AG10803 (cell line): ENCODE measurements at places on chromosomes 2 and 18.

DNA sequence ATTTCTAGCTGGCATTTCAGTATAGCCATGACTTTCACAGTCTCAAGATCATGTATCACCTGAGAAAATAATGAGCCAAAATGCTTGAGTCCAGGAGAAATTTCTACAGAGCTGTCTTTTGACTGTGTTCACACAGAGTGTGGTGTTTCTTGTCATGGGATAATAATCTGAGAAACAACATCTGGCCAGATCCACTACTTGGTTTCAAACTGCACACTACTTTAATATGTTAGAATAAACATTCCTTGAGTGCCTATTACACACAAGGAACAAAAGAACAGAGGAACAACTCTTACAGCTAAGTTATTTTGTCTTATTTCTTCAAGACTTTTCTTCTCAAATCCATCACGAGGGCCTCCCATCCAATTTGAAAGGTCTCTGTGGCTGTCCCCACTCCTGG is 108.3 kb downstream of the SS18 start:
- no peak for DNase-seq

DNA sequence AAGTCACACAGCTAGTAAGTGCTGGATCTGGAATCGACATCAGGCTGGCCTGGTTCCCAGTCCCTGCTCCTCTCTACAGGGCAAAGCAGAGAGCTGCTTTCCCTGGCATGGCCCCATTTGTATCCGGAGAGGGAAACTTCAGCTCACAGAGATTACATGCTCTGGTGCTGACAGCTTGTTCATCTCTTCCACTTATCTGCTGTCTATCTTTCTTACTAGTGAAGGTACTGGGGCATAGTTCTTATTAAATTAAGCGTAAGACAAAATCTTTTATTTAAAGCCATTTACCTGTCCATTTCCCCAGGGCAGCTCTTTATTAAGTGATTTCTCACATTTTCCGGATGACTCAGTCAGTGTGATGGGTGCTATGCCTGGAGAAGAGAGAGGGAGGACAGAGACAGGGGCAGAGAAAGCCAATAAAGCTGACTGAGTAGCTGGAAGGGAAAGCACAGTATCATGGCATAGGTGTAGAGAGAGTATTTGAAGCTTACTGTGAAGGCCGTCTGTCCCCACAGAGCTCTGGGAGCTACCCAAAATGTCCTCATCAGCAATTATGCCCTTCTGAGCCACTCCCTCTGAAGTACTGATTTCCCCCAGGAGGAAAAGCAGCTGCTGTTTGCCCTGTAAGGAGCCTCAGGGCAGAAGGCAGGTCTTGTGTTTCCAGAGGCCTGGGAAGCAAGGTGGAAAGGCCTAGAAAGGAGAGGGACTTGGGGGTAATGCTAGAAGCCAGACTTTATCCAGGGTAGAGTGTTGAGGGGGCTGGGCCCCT is 44.1 kb upstream of the EPAS1 start:
- DNase-seq = no peak

DNA sequence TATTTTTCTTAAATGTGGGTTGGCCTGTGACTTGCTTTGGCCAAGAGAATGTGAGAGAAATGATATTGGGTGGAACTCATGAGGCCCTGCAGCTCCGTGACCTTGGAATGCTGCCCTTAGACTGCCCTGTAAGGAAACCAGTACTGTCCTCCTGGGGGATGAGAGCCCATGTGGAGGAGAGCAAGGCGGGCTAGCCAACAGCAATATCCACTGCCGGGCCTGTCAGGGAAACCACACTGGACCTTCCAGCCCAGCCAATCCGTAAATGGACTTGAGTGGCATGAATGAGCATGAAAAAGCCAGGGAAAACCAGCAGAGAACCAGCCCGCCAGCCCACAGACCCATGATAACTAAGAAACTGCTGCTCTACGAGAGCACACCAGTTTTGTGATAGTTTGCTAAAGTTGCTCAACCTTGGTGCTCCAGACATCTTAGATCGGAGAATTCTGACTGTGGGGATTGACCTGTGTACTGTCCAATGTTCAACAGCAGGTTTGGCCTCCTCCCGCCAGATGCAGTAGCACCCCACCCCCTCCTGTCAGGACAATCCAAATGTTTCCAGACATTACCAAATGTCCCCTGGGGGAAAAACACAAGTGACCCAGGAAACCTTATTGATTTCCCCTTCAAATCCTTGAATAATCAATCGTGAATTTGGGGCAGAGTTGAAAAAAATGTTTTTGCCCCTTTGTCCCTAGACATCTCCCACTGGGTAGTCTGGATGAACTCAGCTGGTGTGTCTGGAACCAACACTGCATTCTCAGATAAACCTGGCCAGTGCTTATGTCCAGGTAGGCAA is 27.2 kb downstream of the ALPK2 start:
- no peak for DNase-seq

DNA sequence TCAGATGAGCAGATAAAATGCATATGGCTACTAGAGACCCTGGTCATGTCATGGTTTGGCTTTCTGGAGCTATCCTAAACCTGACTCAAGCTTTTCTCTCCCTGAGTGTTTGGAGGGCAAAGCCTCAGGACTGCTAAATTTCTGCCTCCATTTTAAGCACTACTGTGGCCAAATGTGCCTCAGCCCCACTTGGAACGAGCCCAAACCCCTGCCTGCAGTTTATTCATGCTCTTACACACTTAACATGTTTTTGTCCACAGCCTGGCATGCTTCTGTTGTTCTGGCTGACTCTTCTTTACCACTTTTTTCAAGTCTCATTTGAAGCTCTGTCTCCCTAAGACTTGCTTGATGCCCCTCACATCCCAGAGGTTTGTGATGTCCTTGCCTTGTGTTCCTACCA is 24.7 kb downstream of the MGAT5 start:
- peak; percentile 24 for DNase-seq

GRCh38 chr2:75495862-75496261 is 64.9 kb downstream of the EVA1A start:
- no peak for DNase-seq

DNA sequence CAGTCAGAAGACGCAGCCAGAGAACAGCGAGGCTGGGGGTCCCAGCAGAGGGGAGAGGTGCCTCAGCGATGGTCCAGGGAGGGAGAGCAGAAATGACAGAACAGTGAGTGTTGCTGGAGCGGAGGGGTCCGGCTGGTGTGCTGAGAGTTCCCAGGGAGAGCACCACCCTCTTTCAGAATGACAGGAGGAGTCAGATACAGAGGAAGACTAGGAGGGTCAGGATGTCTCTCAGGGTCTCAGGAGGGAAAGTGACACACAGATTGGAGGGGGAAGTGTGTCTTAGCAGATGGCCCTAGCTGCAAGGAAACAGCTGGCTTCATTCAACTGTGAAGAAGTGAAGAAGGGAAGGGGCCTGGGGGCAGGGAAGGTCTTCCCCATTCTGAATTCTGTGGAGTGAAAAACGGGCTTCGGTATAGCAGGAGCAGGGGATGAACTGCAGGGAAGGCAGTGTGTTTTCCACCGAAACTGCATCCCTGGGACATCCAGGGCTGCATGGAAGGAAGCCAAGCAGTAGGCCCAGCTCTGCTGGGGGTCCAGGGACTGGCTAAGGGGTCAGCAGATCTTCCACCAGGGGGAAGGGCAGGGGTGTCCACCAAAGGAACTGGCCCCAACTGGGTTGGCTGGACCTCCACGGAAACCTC is 90.0 kb upstream of the OTOS start:
- DNase-seq = no peak

DNA sequence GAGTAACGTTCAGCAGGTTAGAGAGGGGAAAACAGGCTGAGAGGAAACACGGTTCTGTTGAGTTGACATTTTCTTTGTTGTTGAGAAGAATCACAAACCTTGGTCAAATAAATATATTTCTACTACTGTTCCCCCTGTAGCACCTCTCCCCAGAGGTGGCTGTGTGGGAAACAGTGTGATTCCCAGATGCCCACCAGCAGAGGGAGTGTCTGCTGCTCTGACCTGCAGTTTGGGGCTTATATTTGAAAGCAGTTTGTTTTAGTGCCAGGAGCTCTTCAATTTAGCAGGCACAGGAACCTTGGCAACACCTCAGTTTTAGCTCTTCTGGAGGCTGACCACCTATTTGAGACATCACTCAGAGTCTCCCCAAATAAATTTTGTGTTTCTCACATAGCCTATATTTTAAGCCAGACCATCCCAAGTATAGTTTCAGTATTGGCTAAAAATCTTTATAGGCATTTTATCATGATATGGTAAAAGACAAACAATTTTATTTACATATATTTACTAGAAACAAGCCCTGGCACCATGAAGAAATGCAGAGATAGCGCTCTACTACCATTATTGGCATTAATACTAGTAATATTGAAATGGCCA is 75.7 kb downstream of the PIK3C3 start:
- DNase-seq = peak; percentile 24

DNA sequence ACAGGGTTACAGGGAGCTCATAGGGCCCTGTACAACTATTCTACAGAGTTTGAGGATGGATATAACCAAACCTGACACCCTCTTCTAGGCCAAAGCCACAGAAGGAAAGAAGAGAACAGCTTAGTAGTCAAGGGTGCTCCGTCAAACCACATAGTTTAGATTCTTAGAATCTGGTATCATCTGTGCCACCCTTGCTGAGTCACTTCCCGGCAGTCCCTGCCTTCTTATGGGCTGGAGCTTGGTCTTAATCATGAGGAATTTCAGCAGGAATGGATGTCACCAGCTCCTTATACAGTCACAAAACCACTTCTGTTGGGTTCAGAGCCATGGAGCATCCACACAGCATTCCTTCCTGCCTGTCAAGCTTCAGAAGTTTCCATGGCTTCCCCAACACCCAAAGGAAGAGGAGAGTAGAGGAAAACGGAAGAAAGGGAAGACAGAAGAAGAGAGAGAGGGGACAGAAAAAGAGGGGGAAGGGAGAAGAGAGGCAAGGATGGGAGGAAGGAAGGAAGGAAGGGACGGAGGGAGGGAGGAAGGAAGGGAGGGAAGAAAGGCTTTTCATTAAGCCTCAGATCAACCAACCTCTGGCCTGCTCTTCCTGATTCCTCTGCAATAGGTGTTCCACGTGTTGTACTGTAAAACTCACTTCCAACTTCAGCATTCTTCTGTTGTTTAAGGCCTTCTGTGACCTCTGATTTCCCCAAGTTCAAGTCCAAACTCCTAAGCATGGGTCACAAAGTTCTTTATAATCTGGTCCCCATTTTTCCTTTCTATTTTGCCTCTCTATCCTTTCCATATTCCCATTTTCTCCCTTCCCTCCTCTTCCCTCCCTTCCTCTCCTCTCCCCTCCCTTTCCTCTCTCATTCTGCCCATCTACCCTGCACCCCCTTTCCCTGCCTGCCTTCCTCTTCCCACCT is 246.1 kb upstream of the TNP1 start:
- peak; percentile 99 for DNase-seq

GRCh38 chr2:86592547-86593230 is 29.4 kb upstream of the CHMP3 start:
- no peak for DNase-seq

DNA sequence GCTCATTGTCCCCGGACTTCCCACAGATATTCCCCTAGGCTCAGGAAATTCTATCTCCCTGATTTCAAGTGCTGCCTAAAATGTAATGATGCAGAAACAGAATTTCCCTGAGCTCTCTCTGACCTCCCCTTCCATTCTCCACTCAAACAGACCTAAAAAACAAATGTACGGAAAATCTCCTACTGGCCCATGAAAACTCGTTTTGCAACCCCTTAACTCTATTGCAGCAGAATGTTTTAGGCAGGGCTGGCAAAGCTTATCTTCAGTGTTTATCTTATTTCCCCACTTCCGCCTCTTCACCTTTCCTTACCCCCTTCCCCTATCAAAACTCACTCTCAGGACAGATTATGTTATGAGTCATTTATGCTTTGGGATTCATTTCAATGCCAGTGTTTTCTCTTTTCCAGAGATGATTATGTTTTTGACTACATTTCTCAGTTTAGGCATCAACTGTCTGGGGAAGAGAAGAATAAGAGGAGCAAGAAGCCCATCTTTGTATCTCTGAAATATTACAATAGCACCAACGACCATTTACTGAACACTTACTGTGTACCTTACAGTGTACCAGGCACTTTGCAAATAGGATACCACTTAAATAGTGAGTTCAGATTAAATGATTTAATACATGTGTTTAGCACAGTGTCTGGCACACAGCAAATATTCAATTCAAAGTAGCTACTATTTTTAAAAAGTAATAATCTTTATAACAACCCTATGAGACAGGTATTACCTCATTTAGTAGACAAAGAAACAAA is 53.9 kb upstream of the STPG4 start:
- no peak for DNase-seq

DNA sequence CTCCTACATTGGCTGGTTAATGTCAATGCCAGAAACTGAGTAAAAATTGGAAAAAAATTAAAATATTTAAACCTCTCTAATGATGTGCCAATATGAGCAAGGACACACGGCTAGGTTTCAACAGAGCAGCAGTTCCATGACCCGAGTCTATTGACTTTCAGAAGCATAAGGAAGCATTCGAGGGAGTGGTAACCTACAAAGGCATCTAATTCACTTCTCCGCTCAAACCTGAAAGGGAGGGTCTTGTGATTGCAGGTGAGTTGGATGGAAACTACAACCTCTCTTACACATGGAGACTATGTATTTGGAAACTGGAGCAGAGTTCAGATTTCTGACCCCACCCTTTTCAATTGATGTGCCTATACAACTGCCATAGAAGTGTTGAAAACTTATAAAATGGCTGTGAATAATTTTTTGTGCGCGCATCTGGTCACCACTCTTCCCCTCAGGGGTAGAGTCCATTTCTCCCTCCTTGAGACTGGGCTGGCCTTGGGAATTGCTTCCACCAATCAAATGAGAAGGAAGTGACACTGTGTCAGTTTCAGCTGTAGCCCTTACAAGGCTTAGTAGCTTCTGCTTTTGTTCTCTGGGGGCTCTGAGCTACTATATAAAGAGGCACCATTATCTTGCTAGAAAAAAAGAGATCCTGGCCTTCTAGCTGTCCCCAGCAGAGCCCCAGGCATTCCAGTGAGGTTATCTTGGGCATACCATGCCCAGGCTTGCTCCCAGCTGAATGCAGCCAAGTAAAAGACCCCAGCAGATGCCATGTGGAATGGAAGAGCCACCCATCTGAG is 278.0 kb downstream of the EPHA4 start:
- DNase-seq = no peak

DNA sequence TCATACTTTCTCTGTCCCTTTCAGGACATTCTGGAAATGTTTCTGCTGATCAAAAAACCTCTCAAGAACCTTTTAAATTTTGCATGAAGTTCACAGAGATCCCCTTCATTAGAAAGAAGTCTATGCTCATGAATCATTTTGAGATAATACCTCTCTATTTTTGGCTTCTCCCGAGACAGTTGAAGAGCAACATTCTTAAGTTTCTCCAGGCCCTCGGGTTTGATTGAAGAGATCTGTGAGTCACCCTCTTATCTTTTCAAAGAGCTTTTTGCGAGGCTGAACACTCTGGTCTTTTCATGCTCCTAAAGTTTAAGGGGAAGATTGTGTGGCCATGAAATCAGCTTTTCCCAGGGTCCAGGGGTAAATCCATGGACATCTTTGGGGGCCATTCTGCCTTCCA is 354.2 kb downstream of the FBXO15 start:
- no peak for DNase-seq

DNA sequence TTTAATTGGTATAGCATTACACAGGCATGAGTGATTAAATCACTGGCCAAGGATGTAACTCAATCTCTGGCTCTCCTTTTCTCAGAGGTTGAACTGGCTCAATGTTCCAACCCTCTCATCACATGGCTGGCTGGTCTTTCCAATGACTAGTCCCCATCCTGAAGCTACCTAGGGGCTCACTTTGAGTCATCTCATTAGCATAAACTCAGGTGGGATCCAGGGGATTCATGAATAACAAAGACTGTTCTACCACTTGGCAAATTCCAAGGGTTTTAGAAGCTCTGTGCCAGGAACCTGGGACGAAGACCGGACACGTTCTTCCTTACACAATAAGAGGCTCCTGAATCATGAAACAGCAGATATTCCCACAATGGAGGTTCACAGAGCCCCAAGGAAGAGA is 145.0 kb upstream of the SPATS2L start:
- DNase-seq = no peak
